ENCODE measurements at places on chromosomes 3 and 15.
A peak's percentile ranks its signal among the peaks of the same experiment; 100 is the strongest.

DNA sequence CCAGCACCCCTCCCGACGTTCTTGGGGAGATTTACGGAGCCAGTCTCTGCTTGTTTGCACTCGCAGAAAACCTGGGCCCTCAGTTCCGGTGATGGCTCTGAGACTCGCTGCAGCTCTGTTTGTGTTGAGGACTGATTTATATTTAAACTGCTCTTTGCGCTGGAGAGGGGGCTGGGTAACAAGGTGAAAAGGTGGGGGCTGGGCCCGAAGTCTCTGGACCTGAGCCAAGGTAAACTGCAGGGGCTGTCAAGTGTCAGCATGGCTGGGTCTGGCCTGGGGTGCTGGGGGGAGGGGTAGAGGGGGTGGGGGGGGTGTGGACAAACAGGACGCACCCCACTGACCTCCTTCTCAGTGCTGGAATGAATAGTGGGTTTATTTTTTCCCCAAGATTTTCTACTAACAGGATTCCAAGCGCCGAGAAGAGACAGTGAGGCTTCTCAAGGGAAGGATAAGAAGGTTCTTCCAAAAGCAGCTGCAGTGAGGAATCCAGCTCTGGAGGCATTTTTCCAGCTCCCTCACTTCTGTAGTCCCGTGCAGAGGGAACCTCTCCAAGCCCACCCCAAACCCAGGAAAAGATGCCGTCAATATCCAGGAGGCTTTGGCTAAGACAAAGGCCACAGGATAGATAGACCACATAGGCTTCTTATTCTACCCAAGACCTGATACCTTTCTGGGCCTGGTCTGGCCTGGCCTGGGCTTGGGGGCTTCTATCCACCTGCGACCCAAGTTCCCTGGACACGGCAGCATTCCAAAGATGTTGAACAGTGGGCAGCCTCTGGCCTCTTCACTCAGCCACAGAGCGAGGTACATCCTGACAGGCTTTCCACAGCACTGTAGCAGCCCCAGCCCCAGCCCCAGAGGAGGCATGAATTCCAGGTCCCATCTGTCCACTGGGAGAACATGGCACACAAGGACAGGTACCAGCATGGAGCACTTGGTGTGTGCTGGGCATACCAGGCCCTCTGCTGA, 938 bp upstream of the SLCO2A1 start:
- DNase-seq: no peak

DNA sequence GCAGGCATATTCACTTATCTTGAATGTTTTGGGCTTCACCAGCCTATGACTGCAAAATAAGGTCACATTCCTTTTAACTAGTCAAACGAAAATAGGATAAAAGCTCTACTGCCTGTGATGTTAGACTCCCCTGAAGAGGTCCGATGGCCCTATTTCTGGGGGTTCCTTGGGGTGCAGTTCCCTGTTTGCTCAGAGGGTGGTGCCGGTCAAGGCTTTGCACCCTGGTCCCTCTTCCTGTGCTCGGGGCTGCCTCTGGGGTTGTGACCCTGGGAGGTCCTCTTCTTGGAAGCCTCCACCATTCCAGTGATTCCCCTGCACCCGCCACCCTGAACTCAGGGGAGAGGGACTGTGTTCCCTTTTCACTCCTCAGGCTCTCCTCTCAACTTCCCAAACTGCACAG, 86.7 kb upstream of the ANKRD34C start:
- DNase-seq: no peak

GRCh38 chr15:99526671-99527070, 39.1 kb upstream of the MEF2A start:
- no peak for DNase-seq

- DNase-seq: peak; percentile 78
These were observed 20.3 kb upstream of the ABTB1 start for GRCh38 chr3:127652246-127652995.

- DNase-seq: peak; percentile 99
These were observed at the start of gene PARP6 for GRCh38 chr15:72272213-72272996. Gene PARP6, minus strand, starts transcription at chr15:72272554. Its CDS starts 5,077 bp downstream, at chr15:72267477.

- no peak for DNase-seq
These were observed 11.5 kb upstream of the FBXO40 start for GRCh38 chr3:121581691-121582090.

GRCh38 chr3:72309661-72310418, 524.9 kb upstream of the PROK2 start:
- no peak for DNase-seq

DNA sequence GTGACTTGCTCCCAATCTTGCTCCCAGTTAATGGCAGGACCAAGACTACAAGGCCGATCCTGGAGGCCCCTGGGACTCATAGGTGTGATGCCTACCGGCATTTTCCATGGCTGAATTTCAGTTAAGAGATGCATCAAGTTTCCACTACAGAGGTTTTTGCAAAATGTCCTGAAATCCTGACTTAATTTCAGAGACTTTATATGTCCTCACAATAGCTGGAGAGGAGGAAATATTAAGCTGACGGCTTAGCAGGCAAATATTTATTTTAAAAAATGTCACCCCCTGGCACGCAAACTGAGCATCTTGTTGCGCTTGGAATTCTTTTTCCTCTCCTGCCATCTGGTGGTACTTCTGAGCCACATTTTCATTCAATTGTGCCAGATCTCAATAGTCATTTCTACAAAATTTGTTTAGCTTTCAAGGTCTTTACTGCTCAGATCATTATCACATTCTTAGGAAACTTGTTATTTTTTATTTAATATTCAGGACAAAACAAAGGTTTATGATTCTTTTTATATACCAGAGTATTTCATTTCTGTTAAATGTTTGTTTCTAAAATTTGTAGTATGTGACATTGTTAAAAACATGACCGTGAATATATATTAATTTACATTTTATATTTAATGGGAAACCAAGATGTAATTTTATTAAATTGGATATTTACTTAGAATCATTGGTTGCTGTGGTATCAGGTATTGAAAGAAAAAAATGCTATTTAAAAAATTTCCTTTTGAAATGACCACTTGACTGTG, 189.2 kb upstream of the THRB start:
- DNase-seq: peak; percentile 45

DNA sequence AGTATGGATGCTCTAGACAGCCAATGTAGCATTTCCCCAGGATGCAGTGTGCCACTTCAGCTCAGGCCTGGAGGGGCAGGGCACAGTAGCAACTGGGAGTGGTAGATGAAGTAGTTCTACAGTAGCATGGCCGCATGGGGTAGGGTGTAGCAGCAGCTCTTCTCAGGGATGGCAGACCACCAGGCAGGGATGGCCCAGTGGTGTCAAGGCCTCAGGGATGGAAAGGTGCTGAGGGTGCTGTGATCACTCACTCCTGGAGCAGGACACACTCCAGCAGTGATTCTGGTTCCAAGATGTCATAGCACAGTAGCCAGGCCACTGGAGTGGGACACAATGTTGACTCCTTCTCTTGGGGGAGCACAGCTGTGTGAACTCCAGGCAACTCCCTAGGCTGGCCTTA, 210.9 kb upstream of the LYSMD4 start:
- DNase-seq: no peak

DNA sequence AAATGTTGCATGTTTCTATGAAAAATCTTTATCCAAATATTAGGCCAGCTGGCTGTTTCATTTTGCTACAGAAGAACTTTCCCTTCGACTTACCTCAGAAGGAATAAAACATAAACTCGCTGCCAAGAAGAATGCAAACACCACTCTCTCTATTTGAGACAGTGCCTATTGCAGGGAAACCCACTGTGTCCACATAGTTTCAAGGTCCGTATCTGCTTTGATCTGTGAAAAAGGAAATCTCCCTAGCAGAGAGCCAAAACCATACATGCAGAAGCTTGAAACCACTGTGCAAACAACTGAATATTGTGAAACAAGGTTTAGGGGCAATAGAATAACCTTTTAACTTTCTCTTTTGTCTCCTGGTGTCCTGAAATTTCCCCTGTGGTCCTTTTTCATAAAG, 35.0 kb upstream of the CAPN7 start:
- no peak for DNase-seq

GRCh38 chr3:169676925-169677537, 13.5 kb upstream of the MECOM start:
- no peak for DNase-seq

DNA sequence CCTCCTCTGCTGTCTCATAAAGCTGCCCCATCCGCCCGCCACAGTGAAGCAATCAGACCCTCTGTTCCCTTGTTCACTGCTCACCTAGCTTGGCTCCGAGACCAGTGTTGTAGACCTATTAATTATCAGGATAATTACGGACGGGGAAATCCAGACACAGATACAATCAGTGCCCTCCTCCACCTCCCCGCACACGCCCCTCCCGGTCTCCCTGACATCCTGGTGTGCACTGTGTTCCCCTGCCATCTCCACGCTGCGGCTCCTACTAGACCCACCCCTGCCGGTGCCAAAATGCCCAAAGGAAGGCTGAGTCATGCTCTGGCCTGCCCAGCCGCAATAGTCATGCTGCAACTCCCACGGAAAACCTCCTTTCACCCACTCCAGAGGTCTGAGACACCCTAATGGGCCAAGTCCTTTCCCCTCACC, 277.3 kb upstream of the TLE3 start:
- peak; percentile 89 for DNase-seq

DNA sequence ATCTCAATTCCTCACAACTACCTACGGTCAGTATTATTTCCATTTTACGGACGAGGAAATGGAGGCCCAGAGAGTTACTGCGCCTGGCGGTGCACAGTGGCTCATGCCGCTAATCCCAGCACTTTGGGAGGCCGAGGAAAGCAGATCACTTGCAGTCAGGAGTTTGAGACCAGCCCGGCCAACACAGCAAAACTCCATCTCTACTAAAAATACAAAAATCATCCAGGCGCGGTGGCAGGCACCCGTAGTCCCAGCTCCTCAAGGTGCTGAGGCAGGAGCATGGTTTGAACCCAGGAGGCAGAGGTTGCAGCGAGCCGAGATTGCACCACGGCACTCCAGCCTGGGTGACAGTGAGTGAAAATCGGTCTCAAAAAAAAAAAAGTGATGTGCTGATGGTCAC, 187.3 kb downstream of the XXYLT1 start:
- no peak for DNase-seq

GRCh38 chr3:115233021-115233420, 85.9 kb upstream of the ZBTB20 start:
- DNase-seq: no peak

- DNase-seq: no peak
These were observed 122.8 kb upstream of the CGNL1 start for GRCh38 chr15:57253500-57253899.

DNA sequence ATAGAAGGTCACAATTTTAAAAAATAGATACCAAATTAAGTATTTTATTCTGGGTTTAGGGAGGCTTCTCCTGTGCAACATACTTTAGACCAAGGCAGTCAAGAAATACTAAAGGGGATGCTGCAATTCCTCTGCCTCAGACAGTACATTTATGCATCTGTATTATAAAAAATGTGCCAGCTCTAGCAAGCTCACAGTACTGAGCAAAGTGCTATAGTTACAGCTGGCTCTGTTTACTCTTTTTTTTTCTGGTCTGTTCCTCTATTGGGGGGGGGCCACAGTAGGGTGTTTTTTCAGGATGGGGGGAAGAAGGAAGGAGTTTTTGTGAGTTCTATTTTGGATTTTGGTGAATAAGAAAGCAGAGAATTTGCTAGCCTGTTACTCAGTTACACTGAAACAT, 185.0 kb downstream of the TIGIT start:
- DNase-seq: no peak

GRCh38 chr3:179801263-179801662, 148.4 kb downstream of the USP13 start:
- no peak for DNase-seq

DNA sequence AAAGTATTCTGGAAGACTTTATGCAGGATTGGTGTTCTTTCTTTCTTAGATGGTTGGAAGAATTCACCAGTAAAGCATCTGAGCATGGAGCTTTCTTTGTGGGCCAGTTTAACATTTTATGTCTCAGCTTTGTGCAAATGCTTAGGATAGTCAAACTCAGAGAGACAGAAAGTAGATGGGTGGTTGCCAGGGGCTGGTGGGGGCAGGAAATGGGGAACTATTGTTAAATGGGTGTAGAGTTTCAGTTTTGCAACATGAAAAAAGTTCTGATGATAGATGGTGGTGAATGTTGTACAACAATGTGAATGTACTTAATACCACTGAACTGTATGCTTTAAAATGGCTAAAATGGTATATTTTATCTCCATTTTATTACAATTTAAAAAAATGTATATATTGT, 24.8 kb downstream of the SPCS1 start:
- no peak for DNase-seq

GRCh38 chr15:89654301-89654761, 936 bp downstream of the KIF7 start:
- peak; percentile 60 for DNase-seq

- DNase-seq: no peak
These were observed 1037.0 kb upstream of the NR2F2 start for GRCh38 chr15:95293456-95294031.

DNA sequence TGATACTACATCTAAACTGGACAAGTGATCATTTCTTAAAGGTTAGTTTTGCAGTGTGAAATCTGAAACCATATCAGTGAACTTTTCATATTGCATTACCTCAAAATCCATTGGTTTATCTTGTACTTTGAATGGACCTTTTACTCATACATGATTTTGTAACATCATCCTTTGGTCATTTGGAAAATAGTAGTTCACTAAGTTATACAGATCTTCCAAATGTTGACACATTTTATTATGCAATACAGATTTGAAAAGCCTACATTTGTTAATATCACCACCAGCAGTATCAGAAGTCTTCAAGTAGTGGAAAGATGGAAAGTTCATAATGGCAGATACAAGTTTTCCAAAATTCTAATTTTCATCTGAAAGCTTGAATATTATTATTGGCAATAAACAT, 64.0 kb upstream of the CDV3 start:
- no peak for DNase-seq

Measured in urothelium cell line (cell line).